Ovary (tissue), 10 donors: ENCODE measurements at places on chromosomes 13 and 19. TPM values are rescaled to one million over a fixed set of nuclear protein-coding genes. Genes with fewer than 3 reads are reported as not detected.

KCNN1 gene
- 2.6 TPM for total RNA-seq

PGLYRP1 gene
- total RNA-seq, result not detected

ONECUT3 gene
- total RNA-seq, result not detected

GRCh38 chr19:16423891-16424290, 47.9 kb downstream of the EPS15L1 start:
- DNase-seq, result no peak
- no peak overlapping the region for H3K4me3 ChIP-seq
- no peaks in the 10 kb centered on the region for H3K27me3 ChIP-seq
- no peak overlapping the region for H3K27ac ChIP-seq
- no peaks in the 10 kb centered on the region for H3K36me3 ChIP-seq

DNA sequence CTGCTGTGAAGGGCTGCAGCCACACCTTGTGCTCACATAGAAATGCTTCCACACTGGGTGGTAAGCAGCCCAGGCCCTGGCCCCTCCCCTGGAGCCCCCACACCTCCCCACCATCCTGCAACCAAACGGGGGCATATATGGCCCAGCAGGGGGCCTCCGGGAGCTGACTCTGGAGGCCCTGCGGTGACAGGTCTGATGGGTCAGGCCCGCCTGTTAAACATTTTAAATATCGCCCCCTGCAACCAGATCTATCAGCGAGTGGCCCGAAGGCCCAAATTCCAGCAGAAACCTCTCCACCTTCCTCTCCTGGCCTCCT, 48.0 kb upstream of the KATNAL1 start:
- DNase-seq, result no peak
- no peaks in the 10 kb centered on the region for H3K36me3 ChIP-seq

DNA sequence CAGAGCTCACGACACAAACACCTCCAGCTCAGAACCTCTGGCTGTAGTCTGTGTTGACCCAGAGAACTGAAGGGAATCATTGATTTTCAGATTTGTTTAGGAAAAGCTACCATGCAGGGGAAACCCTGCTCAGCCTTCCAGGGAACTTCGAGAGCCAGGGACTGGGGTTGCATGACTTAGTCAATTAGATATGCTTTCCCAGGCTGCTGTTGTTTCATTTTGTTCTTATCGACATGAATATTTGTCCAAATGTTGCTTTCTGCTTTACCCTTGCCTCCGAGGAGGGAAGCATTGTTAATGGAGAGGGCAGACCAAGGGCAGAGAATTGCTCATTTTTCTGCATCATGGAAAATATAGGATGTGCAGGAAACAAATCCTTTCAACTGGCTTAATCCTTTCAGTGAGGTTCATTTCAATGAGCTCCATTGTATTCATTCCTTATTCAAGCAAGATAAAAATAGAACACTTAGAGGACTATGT, 82.5 kb downstream of the KLF5 start:
- no peaks in the 10 kb centered on the region for H3K4me1 ChIP-seq
- no peak overlapping the region for H3K27ac ChIP-seq
- H3K27me3 ChIP-seq, result no peaks in the 10 kb centered on the region

DNA sequence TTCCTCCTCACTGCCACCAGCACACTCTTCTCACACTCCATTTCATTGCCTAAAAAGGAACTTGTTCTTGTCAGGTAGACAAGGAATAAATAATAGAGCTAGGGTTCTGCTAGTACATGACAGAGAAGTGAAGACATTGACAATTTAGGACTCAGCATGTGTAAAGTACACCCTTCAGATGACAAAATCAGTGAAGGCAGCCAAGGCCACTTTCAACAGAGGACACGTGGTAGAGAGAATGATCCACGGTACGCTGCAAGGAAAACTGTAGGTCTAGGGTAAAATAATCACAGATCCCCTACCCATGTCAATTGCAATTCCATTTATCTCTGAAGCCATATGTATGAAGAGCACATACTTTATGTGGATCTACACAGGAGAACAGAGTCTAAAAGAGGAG, 7.2 kb upstream of the SPATA13 start:
- no peak overlapping the region for H3K27ac ChIP-seq
- H3K36me3 ChIP-seq, result no peaks in the 10 kb centered on the region
- no peak overlapping the region for H3K4me3 ChIP-seq
- no peak for DNase-seq
- H3K27me3 ChIP-seq, result no peaks in the 10 kb centered on the region

- peaks cover 13% of the 10 kb centered on the region for H3K4me1 ChIP-seq
- no peaks in the 10 kb centered on the region for H3K36me3 ChIP-seq
- no peak for DNase-seq
- no peak overlapping the region for H3K4me3 ChIP-seq
- no peaks in the 10 kb centered on the region for H3K27me3 ChIP-seq
Observed at GRCh38 chr13:51645761-51646670, 61.8 kb downstream of the WDFY2 start.

GRCh38 chr13:33744589-33745369, 73.2 kb upstream of the RFC3 start:
- no peaks in the 10 kb centered on the region for H3K36me3 ChIP-seq
- DNase-seq, result peak; percentile 66
- H3K27me3 ChIP-seq, result no peaks in the 10 kb centered on the region
- no peak overlapping the region for H3K4me3 ChIP-seq
- no peaks in the 10 kb centered on the region for H3K4me1 ChIP-seq

- no peaks in the 10 kb centered on the region for H3K4me1 ChIP-seq
- no peak for DNase-seq
- H3K27ac ChIP-seq, result no peak overlapping the region
Observed at GRCh38 chr19:29499261-29499920, 26.4 kb upstream of the VSTM2B start.

DNA sequence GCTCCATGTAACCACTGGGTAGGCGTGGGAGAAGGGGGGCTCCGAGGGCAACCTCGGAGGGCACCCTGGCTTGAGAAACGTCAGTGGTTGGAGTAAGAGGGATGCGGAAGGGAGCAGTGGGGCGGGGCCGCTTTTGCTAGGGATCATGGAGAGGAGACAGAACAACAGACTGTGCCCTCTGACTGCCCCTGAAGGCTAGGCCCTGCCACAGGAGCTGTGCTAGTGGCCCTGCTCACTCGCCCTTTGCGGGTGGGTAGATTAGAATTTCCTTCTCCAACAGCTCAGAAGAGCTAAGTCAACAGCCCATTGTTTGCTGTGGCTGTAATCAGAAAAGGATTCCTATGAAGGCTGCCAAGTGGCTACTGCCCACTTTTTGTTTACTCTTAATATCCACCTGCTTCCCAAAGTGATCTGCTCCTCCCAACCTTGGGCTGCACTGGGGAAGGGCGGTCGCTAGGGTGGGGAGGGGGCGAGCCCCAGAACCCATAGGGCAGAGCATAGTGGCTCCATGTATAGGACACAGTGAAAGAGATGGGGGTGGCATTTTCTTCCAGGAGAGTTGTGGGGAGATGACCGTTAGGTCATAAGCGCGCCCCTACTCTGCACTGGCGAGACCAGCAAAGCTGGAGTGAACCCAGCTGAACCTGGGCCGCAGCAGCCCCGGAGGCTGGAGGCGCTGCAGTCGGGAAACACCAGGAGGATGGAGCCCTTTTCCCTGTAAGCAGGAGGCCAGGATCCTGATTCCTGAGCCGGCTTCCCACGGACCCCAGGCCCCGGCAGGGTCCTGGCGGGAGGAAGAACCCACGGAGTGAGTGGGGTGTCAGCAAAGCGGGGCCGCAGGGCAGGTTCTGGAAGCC, 1.9 kb upstream of the C1QTNF9 start:
- no peaks in the 10 kb centered on the region for H3K27me3 ChIP-seq
- no peaks in the 10 kb centered on the region for H3K4me1 ChIP-seq
- H3K27ac ChIP-seq, result no peak overlapping the region
- no peak overlapping the region for H3K4me3 ChIP-seq

GRCh38 chr19:932648-933552, 7.1 kb downstream of the ARID3A start:
- DNase-seq, result peak; percentile 83
- H3K36me3 ChIP-seq, result no peaks in the 10 kb centered on the region
- H3K4me1 ChIP-seq, result peaks cover 25% of the 10 kb centered on the region
- H3K4me3 ChIP-seq, result no peak overlapping the region
- peak overlapping the region; percentile 10 for H3K27ac ChIP-seq
- no peaks in the 10 kb centered on the region for H3K27me3 ChIP-seq

DNA sequence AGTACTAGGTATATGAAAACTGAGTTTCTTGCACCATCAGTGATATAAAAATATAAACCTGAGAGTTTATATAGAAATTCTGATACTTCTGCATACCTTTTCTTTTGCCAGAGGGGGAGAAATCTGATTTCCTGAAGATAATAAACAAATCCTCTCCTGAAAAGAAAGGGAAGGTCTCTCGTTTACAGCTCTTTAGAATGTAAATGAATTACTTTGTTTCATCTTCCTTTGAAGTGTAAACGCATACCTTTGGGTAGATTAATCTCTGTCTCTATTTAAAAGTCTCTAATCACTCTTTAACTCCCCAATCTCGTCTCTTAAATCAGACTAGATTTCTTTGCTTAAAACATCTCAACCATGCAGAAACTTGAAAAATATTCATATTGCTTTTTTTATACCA, 1092.9 kb downstream of the SLITRK5 start:
- H3K36me3 ChIP-seq, result no peaks in the 10 kb centered on the region
- no peaks in the 10 kb centered on the region for H3K27me3 ChIP-seq
- H3K27ac ChIP-seq, result no peak overlapping the region
- no peak overlapping the region for H3K4me3 ChIP-seq
- H3K4me1 ChIP-seq, result no peaks in the 10 kb centered on the region

GRCh38 chr19:2039959-2040646, 10.9 kb downstream of the MKNK2 start:
- peak; percentile 55 for DNase-seq
- H3K36me3 ChIP-seq, result no peaks in the 10 kb centered on the region
- no peaks in the 10 kb centered on the region for H3K27me3 ChIP-seq
- H3K4me1 ChIP-seq, result peaks cover 17% of the 10 kb centered on the region
- no peak overlapping the region for H3K27ac ChIP-seq

GRCh38 chr13:41543664-41544300, 86.4 kb downstream of the RGCC start:
- H3K27me3 ChIP-seq, result no peaks in the 10 kb centered on the region
- H3K4me1 ChIP-seq, result peaks cover 8% of the 10 kb centered on the region
- H3K27ac ChIP-seq, result no peak overlapping the region
- DNase-seq, result no peak
- no peaks in the 10 kb centered on the region for H3K36me3 ChIP-seq

GRCh38 chr13:80871481-80871880, 530.6 kb upstream of the SPRY2 start:
- H3K4me1 ChIP-seq, result no peaks in the 10 kb centered on the region
- no peak overlapping the region for H3K4me3 ChIP-seq
- no peak for DNase-seq

- no peaks in the 10 kb centered on the region for H3K27me3 ChIP-seq
- DNase-seq, result no peak
- H3K27ac ChIP-seq, result no peak overlapping the region
- H3K4me1 ChIP-seq, result no peaks in the 10 kb centered on the region
- no peaks in the 10 kb centered on the region for H3K36me3 ChIP-seq
Observed at GRCh38 chr13:70457474-70457873, 349.2 kb upstream of the KLHL1 start.

DNA sequence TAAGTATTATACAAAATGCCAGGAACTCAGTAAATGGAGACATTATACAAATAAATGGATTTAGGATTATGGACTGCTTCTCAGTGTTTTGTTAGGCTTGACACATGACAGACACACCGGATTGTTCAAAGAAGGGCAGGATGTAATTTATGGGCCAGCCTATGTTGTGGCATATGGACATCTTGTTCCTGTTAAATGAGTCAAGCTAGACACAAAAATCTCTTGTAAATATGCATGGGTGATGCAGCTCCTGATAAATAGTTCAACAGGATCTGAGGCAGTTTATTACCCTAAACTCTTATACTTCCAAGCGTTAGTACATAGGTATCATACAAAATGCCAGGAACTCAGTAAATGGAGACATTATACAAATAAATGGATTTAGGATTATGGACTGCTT, 502.3 kb downstream of the TBC1D4 start:
- H3K27ac ChIP-seq, result no peak overlapping the region
- no peaks in the 10 kb centered on the region for H3K27me3 ChIP-seq
- no peak overlapping the region for H3K4me3 ChIP-seq
- no peaks in the 10 kb centered on the region for H3K36me3 ChIP-seq
- no peak for DNase-seq

DNA sequence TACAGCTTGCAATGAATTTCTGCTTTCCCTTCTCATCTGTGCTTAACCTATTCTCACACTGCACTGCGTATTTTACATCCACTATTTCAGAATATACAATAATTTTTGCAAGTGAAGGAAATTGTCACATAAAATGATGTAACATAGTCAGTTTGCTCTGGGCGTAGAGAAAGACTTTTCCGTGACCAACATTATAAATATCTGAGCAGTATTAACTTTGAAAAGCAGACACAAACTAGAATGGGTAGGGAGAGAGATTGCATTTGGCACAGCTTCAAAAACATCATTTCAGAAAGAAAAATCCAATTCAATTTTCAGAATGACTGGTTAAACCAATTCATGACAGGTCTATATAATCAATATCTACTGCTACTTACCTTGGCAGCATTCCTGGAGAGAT, 352.5 kb upstream of the MIR17HG start:
- H3K4me3 ChIP-seq, result no peak overlapping the region
- DNase-seq, result no peak
- no peaks in the 10 kb centered on the region for H3K27me3 ChIP-seq
- H3K36me3 ChIP-seq, result no peaks in the 10 kb centered on the region

DNA sequence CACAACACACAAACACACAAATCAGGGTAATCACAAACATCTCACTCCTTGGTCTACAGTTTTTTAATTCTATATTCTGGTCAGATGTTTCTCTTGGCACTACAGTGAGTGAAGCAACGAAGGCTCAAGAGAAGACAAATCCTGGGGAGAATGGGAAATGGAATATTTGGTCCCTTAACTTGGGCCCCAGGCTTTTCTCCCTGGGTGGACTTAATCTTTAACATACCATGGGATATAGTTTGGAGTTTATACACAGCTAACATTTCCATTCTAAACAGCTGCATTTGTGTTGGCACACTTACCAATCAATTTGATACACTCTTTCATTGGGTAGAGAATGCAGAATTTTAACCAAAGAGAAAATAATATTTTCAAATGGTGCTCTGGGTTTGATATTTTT, 1132.6 kb upstream of the SLC10A2 start:
- DNase-seq, result no peak
- no peaks in the 10 kb centered on the region for H3K4me1 ChIP-seq
- H3K4me3 ChIP-seq, result no peak overlapping the region
- no peak overlapping the region for H3K27ac ChIP-seq
- H3K27me3 ChIP-seq, result no peaks in the 10 kb centered on the region

DNA sequence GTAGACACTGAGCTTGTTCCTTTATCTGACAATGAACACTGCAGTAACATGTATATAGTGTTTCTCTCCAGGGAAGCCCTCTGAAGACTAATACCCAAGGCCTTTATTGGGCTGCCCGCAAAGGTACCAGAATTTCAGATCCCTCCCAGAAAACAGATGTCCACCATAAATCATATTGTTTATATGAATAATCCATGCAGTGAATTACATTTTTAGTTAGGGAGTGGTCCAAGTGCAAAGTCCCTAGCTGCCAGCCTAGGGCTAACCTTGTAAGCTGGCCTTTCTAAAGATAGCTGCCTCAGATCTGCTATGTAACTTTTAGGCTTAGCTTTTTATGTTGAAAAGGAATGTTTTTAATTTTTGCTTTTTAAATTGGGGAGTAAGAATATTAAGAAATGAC, 44.7 kb downstream of the TDRD3 start:
- no peaks in the 10 kb centered on the region for H3K27me3 ChIP-seq
- no peak overlapping the region for H3K27ac ChIP-seq
- H3K4me1 ChIP-seq, result no peaks in the 10 kb centered on the region
- no peaks in the 10 kb centered on the region for H3K36me3 ChIP-seq
